ENCODE measurements at places on chromosomes 5 and 9. TPM values are rescaled to one million over a fixed set of nuclear protein-coding genes. Genes with fewer than 3 reads are reported as not detected.

Gene UBE2QL1
- total RNA-seq: not detected

Gene BSPRY
- not detected for total RNA-seq

Gene OTP
- not detected for total RNA-seq

Gene IFNB1
- not detected for total RNA-seq

Gene NR5A1
- not detected for total RNA-seq

Gene TAF11L10
- total RNA-seq: not detected

Gene SLC6A18
- not detected for total RNA-seq

Gene MAST4
- 4.8 TPM for total RNA-seq

Gene TXNDC8
- total RNA-seq: not detected

Gene PFN3
- total RNA-seq: 1.1 TPM

Gene ABCA1
- 27.9 TPM for total RNA-seq

Gene OR13J1
- total RNA-seq: not detected

Gene PAEP
- total RNA-seq: not detected

Gene CCIN
- 0.39 TPM for total RNA-seq

Gene HMMR
- 60.4 TPM for total RNA-seq

Gene FBP2
- under 0.01 TPM for total RNA-seq

Gene STK10
- total RNA-seq: 21.7 TPM

Gene BTNL9
- total RNA-seq: not detected

Gene SLC6A19
- not detected for total RNA-seq

Gene CARTPT
- total RNA-seq: not detected

Gene GHR
- total RNA-seq: 11.8 TPM

Gene EGR1
- total RNA-seq: 0.73 TPM

Gene SEMA6A
- total RNA-seq: 0.20 TPM

Gene FOXD4
- total RNA-seq: under 0.01 TPM

Gene ZNF483
- total RNA-seq: 0.78 TPM

Gene GNA14
- total RNA-seq: 0.73 TPM

Gene MTREX
- 110 TPM for total RNA-seq

Data from subcutaneous preadipocyte (primary cell).